NCI-H2081 (cell line): ENCODE measurements at places on chromosomes 12 and 14.

DNA sequence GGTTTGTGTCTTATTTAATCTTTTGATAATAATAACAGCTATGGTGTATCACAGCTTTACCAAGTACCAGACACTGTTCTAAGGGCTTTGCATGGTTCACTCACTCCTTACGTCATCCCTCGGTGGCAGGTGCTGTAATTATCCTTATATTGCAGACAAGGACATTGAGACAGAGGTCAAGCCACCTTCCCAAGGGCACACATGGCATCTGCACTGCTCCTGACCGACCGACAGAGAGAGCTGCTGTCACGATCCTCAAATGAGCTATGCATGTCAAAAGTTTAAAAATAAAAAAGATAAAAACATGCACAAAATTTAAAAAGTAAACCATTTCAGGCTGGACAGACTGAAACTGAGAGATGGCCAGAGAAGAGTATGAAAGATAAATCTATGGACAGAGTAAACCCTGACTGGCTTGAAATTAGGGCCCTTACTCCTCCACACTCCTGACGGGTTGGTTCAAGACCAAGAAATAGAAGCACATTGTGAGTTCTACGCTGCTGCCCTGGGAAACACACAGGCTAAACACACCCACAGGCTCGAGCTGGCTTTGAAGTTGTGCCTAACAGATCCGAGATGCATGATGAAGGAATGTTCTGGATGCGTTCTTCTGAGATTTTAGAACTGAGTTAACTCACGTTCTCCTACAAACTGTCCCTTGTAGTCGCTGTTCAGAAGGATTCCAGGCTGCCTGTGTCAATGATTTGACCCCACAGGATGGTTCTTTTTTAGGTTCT is 268.7 kb downstream of the ZFP36L1 start:
- no peak for DNase-seq

DNA sequence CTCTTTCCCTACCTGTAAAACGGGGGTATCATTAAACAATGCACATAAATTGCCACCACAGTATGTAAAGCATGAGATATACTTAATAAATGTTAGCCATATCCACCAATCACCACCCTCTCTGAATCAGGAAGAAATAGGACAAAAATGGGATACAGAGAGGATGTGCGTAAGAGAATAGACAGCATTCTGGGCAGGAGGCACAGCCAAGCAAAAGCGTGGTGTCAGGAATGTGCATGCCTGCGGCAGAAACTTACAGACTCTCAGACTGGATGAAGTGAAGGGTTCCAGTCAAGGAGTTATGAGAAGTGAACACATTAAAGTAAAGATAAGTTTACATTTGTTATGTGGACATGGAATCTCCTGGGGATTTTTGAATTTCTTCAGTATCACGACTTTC is 121.7 kb upstream of the MDM1 start:
- no peak for DNase-seq

DNA sequence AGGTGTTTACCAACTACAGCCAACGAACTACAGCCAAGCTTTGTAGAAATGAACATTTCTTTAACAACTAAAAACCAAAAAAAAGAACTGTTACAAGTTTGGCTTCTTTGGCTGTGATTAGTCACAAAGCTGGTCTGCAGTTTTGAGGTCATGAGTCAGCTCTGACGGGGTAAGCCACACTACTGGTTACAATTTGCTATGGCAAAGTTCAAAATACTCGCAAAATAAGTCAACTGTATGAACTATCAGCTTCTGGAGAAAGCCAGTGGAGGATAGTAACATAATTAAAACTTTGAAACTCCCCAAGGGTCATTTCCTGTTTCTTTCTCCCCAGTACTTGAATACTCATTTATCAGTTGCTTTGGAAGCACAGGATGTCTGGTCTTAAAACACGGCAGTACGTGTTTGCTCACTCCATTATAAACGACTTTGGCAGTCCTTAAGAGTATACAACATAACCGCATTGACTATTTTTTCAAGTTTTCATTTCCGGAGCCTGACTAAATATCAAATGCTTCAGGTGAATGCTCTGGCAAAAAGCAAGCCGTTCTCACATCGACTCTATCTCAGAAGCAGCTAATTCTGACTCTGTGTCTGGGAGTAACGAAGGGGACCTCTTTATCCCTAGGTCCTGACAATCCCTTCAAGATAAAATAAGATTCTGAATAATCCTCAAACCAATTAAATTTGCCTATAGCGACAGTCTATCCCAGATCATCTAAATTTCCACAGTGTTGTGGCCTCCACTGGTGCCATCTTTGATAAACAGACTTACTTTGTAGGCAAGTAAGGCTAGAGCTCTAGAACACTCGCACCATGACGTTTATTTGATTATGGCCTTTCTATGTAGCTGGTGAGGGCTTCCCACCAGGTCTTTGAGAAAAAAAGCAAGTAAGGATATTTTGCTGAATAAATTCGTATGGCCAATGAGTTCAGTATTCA is 10.6 kb downstream of the PHLDA1 start:
- no peak for DNase-seq

DNA sequence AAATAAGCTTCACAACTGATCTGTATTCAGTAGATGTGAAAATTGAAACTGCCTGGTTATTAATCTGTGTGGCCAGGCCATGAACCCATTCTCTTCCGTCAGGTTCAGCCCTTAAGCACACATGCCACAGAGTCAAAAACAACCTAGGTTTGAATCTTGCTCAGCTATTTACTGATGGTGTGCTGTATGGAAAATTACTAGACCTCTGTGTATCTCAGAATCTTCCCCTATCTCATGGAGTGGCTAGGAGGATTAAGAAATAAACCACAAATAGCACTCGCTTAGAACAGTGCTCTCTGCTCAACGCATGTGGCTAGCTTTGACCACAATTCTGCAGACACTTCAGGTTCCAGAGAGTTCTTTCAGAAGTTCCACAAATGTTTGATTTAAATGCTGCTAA is 240.7 kb upstream of the PLEKHG7 start:
- no peak for DNase-seq

DNA sequence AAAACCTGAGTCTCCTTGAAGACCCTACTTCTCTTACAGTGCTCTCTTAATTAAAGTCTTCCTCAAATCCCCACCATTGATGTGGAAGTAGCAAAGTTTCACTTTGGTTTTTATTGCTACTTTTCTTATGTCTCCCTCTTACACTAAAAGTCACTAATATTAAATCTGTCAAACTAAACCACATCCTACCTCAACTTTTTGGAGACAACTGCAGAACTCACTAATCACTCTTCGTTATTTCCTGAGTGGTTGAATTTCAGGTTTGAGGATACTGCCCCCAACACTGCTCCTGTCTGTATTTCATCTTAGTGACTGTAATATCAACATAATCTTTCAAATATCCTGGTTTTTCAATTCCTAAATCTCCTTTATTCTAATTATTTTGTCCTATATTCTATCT is 213.0 kb upstream of the PDE3A start:
- DNase-seq, result no peak

DNA sequence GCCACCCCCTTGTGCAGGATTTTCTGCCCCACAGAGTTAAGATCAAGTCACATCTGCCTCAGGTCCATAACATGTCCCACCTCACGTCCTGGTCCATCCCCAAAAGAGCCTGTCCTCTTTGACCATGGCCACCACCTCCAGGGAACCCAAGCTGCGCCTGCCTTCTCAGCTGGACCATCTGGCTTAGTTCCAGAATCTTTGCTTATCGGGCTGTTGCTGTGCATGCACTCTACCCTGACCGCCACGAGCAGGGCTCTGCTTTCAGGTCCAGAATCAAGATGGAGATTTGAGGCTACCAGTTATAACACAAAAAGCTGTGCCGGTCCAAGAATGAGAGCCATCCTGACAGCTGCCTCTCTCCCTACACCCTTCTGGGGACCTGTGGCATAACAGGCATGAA is 326.7 kb downstream of the DPF3 start:
- DNase-seq, result no peak

GRCh38 chr12:111993292-111994150 is 19.4 kb downstream of the TMEM116 start:
- DNase-seq, result no peak

DNA sequence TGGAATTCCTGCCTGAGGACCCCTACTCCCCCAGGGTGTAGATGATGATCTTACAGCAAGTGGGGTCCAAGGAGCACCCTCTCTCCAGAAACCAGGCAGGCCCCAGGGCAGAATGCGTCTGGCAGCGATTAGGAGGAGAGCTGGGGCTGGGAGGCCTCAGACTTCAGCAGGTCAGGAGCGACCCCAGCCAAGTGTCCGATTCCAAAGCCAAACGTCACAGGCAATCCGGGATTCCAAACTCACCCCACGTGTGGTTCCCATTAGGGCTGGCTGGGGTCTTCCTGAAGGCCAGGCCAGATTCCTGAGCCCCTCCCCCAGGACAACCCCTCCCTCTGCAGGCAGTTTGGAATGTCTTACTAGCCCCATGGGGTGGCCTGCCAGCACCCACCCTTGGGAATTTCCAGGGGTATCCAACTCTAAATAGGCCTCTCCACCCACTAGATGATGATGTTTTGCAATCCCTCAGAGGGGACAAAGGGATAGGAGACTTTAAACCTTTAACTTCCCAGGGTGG is 17.3 kb upstream of the FIGNL2 start:
- no peak for DNase-seq

DNA sequence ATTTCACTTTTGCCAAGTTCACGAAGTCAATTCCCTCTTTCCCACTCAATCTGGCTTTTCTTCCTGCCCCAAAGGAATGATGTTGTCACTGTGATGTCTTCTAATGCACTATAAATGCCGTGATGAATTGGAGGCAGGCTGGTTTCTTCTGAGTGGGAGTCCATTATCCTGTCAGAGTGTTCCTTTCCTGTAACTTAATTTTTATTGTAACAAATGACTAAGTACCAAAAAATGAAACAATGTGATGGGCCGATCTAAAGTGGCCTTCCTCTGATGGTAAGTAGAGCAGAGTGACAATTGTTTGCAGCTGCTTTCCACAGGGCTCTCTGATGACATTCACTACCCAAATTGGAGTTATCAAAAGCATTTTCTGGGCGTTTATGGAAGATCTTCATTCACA is 22.2 kb downstream of the TMEM30B start:
- DNase-seq, result no peak

DNA sequence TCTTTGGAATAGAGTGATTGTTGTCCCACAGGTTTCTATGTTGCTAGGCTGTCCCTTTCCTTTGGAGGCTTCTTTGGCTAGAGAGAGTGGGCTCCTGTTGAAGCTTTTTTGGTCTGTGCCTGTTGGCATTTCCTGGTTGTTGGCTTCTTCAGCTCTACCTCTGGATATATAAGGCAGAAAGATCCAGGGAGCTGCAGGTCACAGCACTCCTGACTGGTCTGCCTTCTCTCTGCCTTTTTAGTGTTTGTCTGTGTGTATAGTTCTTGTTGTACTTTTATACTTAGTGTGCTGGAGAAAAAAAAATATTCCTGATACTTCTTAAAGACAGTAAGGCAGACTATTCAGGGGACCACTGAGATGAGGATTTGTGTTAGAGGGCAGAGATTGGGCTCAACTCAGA is 202.7 kb downstream of the FBXL14 start:
- no peak for DNase-seq

GRCh38 chr12:73181244-73181643 is 909.1 kb downstream of the TRHDE start:
- no peak for DNase-seq

DNA sequence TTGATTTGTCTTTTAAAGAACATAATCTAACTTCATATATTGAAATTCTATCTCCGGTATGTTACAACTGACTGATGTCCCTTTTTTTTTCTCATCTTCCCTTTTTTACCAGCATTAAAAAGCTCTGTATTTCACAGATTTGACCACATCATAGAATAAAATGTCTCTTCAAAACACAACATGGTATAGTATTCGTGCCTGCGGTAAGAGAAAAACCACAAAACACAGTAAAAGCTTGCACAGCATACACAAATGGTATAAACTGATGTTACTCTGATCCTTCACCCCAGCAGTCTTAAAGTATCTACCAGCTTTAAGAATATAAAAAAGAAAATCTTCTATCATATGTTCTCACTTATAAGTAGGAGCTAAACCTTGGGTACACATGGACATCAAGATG is 83.4 kb downstream of the HECTD1 start:
- DNase-seq, result no peak
